Cortex of kidney (tissue), 1 donor: ENCODE measurements at places on chromosomes 1 and 21.

DNA sequence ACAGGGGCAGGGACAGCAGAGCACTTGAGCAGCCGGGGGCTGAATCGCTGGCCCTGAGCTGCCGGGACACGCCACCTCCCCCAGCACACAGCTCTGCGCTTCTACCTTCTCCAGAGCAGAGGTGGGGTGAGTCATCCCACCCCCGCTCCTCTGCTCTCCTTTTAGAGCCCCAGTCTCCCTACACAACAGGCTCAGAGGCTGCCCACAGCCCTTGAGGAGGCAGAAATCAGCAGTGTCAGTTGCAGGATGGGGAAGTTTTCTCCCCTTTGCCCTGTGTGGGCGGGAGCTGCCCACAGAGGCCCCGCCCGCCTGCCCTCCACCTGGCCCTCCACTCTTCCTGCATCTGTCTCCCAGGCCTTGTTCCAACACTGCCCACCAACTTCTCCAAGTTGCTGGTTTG lies 94.6 kb downstream of the STUM start:
- DNase-seq: no peak

- DNase-seq: no peak
Observed at GRCh38 chr1:61434276-61434675, 290.7 kb downstream of the TM2D1 start.

- DNase-seq: no peak
Observed at GRCh38 chr1:183191833-183192232, 5.8 kb downstream of the LAMC2 start.

DNA sequence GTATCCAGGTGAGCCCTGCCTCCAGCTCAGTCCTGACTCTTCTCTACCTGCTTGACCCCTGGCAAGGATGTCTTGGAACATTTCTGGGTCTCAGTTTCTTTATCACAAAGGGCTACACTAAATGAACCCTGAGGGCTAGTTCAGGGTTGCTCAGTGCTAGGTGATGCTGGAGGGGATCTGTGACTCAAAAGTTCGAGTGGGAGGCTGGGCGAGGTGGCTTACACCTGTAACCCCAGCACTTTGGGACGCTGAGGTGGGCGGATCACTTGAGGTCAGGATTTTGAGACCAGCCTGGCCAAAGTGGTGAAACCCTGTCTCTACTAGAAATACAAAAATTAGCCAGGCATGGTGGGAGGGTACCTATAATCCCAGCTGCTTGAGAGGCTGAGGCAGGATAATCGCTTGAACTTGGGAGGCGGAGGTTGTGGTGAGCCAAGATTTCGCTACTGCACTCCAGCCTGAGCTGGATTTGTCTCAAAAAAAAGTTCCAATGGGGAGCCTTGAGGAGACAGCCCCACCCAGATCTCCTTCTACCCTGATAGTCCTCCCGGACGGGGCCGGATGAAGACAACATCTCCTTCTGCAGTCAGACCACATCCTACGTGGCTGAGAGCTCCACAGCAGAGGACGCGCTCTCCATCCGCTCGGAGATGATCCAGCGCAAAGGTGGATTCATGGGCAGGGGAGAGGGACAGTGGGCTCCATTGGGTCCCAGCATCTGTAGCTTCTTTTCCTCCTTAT lies 48.9 kb downstream of the YARS1 start:
- no peak for DNase-seq

DNA sequence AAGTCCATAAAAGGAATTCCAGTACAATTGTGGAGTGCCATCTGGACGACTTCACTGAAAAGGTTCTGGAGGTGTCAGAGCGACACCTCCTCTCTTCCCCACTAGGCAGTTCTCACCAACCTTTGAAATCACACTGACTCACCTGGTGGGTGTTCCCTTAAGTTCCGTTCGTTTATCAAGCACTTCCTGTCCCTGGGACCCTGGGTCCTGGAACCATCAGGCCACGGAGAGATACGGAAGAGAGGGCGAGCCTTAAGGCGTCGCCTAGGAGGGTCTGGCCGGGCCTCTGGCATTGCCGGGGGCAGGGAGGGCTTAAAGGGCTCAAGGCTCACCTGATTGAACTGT lies 317 bp downstream of the SPAG17 start:
- no peak for DNase-seq

- DNase-seq: no peak
Observed at GRCh38 chr1:200369131-200369530, 40.7 kb downstream of the ZNF281 start.

GRCh38 chr1:85502171-85502570 lies 37.2 kb upstream of the DDAH1 start:
- no peak for DNase-seq

DNA sequence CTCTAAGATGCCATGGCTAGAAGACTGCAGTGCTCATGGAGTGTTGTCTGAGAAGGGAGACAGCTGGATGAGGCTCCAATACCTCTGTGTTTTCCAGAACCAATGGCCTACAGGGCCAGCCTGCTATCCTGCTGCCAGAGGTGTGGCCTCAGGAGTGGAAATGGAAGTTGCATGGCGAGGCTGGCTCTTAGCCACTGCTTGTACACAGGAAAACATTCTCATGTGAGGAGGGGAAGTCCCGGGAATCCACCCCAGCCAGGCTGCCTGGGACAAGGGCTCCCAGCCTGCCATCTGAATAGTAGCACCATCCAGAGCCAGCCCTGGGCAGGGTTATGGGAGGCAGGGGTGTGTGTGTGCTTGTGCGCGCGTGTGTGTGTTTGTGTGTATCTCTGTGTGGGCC lies 56.5 kb downstream of the SDC3 start:
- DNase-seq: no peak

GRCh38 chr1:185156288-185156853 lies 382 bp downstream of the TRMT1L start:
- DNase-seq: no peak

GRCh38 chr1:91741301-91741700 lies 144.7 kb downstream of the TGFBR3 start:
- no peak for DNase-seq

- no peak for DNase-seq
Observed at GRCh38 chr1:215640429-215641148, 73.5 kb downstream of the KCTD3 start.

GRCh38 chr1:169090900-169091311 lies 15.6 kb upstream of the ATP1B1 start:
- DNase-seq: no peak

GRCh38 chr21:43645136-43645891 lies 14.0 kb downstream of the HSF2BP start:
- DNase-seq: no peak

DNA sequence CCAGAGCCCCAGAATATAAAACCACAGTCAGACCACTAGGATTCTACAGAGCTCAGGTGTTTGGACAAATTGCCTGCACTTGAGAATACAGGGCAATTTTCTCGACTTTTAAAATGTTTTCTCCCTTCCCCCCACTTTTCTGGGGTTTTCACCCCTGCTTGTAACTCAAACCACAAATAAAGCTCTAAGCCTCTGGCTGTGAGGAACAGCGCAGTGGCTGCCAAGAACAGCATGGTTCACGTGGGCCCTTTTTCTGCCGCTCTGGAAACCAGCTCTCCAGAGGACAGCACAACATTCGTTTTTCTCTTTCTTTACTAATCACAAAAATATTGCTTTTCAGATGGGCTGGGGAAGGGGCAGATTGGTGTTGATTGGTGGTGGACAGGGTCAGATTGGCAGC lies 102.2 kb upstream of the JUN start:
- DNase-seq: no peak

DNA sequence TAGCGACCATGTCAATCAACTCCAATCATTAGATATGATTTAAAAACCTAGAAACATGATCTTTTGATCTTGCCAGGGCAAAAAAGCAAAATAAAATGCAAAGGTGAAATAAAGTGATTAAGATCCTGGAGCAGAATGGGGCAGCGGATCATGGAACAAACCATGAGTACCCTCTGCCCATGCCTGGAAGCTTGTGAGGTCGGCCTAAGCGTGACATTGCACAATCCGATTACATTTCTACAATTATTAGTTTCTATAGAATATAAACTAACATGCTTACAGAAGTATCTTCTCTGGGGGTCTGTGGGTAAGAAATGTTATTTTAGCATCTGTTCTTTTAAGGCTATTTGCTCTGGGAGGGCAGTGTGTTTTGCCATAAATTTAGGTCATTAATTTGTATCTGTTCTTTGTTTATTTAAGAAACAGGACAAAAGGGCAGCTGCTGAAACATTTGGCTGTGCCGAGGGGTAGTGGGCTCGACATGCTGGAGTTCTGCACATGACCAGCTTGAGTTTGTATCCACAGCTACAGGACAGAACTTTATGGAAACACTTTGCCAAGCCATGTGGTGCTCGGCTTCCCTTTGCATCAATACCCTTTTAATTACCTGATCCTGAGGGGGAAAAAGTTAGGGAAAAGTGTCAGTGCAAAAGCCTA lies 55.9 kb downstream of the ZBTB18 start:
- DNase-seq: no peak

GRCh38 chr21:35491920-35492678 lies 443.0 kb upstream of the RUNX1 start:
- no peak for DNase-seq

DNA sequence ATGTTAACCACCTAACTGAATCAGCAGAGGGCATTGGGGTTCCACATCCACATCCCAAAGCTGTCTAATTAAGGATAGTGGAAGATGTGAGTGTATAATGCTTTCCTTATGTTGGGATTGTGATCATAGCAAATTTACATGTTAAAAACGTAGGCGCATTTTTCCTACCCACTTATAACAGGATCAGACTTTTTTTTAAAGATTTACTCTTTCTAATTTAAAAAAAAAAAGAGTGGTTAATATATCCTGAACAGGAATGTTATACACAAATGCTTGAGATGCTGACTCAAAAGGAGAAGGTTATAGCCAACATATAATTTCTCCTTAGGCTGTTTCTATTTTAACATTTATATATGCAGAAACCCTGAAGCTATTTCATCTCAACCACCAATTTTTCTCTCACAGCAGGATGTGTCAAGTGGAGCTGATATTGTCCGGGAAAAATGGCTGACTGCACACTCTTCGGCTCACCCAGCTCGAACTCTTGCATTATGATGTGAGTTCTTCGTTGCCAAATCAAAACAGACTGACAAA lies 40.3 kb downstream of the RGS5 start:
- DNase-seq: no peak

DNA sequence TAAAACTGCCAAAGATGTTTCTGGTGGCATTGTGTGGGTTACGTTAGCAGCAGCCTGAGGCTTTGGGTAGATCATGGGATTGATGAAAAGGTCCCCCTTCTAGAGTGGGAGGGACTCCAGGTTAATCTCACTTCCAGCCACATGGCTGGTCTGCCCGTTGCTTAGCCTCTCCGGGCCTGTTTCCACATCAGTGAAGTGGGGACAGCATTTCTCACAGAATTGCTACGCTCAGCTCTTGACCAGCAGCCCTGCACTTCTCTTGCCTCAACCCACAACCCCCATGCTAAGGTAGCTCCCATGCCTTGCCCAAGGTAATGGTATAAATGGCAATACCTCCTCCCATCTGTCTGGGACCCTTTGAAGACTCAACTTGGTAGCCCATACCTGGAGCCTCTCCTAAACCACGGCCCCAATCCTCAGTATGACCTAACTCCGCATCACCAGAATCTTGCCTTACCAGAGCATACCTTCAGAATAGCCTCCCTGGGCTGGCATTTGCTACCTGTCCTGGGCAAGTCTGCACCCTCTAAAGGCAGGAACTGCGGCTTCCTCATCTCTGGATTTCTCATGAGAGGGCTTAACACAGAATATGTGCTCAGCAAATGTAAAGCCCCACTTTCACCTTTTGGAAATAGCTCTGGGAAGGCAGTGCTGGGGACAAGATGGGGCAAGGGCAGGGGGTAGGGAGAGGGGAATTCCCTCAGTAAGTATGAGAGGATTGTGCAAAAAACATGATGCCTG lies 10.9 kb upstream of the GUCA2A start:
- no peak for DNase-seq

DNA sequence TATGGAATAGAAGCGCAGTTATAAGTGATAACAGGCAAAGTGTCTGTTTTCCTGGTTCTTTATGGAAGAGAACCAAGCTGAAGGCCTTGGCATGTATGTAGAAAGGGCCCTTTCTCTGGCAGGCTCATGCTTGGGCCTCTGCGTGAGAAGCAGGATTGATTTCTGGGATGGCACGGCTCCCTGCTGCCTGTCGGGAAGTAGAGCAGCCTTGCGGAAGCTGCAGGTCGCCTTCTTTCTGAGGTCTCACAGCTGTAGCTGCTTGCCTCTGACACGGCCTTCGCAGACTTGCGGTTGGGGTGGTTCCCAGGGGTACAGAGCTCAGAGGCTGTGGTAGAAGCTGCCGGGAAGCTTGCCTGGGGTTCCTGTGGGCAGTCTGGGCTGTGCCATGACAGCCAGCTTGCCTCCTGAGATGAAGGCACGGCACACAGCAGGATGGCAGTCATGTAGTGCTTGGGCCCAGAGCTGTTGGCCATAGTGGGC lies 39.4 kb downstream of the TRAPPC10 start:
- DNase-seq: no peak
